ENCODE measurements at places on chromosomes 6 and 20.

GRCh38 chr6:157269261-157269794, 54.0 kb downstream of the TMEM242 start:
- no peak for DNase-seq

- DNase-seq = no peak
These were observed 62.0 kb upstream of the BCLAF1 start for GRCh38 chr6:136351518-136352110.

GRCh38 chr6:73508776-73509175, 12.1 kb downstream of the EEF1A1 start:
- DNase-seq = no peak

DNA sequence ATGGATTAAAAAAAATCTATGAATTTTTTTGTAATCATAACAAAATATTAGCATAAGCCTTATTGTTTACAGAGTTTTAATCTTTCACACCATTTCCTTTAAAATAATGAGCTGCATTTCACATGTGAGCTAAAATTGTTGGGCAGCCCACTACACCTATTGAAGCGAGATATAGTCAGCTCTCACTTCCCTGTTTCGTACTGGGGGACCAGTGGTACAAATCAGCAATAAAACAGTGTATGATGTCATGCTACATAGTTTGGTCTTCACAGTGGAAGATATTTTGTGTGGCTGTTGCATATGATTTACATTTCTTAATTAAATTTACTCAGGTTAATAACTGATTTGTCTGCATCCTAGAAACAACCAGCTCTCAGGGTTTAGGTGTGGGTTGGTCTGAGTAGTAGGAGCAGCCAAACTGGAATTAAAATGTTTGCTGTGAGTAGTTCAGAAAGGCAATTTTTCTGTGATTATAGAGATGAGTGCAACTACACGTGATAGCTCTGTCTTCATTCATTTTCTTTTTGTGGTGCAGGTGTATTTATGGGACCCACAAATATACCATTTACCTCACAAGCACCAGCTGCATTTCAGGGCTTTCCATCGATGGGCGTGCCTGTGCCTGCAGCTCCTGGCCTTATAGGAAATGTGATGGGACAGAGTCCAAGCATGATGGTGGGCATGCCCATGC, 99.3 kb downstream of the B3GAT2 start:
- peak; percentile 26 for DNase-seq

DNA sequence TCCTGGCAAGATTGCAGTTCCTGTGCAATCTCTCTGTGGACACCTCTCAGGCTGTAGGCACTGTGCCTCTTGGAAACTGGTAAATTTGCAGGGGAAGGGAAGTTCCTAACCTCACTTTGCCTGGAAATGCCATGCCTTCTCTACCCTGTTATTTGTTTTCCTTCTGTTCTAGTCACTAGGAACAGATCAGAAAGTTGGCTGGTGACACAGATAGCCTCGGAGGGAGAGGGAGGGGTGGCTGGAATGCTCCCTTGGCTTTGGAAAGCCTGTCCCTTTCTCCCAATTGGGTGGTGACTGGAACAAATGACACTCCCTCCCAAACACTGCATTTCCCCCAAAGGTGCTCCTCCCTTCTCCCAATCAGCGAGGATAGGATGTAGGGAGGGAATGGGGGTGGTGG, 131.5 kb upstream of the F13A1 start:
- no peak for DNase-seq

DNA sequence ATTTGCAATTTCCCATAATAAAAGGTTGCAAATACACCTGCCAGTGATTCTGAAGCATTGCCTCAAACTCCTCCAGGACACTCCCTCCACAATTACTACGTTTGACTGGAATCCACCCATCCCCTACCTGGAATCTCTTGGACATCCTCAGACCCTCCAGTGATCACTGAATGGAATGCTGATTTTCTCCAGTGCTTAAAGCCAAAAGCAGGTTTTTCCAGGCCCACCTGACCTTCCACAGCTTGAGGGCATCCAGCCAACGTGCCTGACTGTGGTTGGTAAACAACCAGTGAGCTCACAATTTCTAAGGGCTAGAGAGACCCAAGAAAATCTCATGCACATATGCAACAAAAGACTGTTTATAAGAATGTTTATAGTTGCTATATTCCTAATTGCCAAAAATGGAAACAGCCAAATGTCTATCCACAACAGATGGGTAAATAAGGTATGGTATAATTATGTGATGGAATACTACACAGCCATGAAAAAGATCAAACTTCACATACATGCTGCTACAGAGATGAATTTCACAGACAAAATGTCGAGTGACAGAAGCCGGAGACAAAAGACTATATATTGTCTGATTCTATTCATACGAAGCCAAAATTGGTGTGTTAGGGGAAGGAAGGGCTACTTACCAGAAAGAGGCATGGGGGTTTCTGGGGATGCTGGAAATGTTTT, 147.1 kb upstream of the RREB1 start:
- no peak for DNase-seq

GRCh38 chr6:37459981-37460800, 27.2 kb downstream of the CMTR1 start:
- DNase-seq = no peak

- no peak for DNase-seq
These were observed 214.4 kb downstream of the ERMARD start for GRCh38 chr6:169965657-169966311.

- DNase-seq = no peak
These were observed at the start of gene GNAS-AS1 for GRCh38 chr20:58850693-58851174. Gene GNAS-AS1 (minus strand): TSS chr20:58850902.

DNA sequence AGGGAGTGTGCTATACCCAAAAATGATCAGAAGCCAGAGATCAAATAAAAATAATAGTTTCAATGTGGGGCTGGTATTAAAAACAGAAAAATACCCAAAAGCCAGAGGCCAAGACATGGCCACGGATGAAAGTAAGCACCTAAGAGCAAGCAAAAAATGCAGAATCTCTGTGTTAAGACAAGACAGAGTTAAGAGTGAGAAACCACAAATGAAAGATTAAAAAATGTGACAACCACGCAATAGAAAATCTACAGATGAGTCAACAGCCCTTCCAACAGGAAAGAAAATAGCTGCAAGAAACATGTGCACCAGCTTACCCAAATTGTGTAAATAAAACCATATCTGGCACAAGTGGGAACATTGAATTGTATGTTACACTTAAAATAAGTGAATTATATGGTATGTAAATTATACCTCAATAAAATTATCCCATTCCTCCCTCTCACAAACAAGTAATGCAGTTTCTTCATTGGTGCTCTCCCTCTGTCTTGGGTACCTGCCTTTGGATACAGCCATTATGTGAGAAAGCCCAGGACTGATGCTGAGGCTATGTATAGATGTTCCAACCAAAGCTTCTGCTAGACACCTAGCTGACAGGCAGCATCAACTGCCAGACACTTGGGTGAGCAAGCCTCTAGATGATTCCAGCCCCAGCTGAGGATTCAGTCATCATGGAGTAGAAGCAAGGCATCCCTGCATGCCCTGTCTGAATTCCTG, 55.3 kb upstream of the UFL1 start:
- no peak for DNase-seq

DNA sequence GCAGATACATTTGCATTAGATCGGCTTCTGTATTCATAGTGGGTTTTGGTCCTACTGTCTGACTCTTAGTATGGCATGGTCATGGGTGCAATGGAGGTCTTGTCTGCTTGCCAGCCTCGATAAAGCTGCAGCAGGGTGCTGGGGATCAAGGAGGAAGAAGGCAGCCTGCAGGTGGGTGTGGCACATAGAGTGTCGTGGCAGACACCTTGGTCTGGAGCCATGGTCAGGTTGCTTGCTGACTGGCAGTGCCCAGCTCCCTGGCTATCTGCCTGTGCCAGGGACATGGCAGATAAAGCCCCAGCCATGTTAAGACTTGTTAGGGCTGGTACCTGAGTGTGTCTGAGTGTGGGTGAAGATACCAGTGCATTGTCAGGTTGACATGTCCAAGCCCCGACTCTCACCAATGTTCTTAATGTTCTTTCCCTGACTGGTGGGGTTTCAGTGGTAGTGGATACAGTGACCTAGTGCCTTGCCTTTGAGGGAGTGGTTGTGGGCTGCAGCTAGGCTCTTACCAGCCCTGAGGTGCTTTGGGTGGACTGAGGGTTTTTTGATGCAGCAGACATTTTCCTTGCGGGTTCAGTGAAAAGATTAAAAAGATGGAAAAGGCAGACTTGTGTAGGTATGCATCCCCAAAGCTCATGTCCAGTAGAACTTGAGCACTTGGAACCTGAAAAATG, 1.8 kb downstream of the FAM83D start:
- DNase-seq = no peak

GRCh38 chr6:12024699-12025434, 12.8 kb downstream of the HIVEP1 start:
- DNase-seq = no peak

- no peak for DNase-seq
These were observed 4.4 kb downstream of the FOXA2 start for GRCh38 chr20:22579711-22580697.

- no peak for DNase-seq
These were observed 1.1 kb upstream of the DACT2 start for GRCh38 chr6:168320634-168321033.

DNA sequence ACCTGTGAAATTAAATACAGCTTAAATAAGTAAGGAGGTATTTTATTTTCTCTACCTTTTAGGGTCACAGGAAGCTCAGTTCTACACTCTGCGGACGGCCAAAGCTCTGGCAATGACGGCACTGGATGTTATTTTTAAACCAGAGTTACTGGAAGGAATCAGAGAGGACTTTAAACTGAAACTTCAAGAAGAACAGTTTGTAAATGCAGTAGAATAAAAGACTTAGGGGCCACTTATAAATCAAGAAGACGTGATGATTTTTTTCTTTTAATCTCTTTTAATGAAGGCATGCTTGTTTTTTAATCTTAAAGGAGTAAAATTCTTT, 16.2 kb downstream of the PM20D2 start:
- DNase-seq = no peak

DNA sequence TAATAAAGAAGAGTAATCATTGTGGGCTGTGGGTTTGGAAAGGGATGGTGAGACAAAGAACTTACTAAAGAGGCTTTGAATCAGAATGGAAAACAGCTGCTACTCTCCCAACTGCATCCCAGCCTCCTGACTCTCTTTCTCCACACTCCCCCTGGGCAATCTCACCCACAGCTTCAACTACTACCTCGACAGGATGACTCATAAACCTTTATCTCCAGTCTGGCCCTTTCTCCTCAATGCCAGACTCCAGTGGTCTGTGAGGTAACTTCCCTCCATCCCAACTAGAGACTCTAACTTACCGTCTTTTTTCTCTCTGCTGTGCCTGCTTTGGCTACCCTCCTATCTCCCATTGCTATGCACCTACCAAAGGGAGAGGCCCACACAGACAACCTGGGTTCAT, 135.3 kb upstream of the RREB1 start:
- DNase-seq = no peak

DNA sequence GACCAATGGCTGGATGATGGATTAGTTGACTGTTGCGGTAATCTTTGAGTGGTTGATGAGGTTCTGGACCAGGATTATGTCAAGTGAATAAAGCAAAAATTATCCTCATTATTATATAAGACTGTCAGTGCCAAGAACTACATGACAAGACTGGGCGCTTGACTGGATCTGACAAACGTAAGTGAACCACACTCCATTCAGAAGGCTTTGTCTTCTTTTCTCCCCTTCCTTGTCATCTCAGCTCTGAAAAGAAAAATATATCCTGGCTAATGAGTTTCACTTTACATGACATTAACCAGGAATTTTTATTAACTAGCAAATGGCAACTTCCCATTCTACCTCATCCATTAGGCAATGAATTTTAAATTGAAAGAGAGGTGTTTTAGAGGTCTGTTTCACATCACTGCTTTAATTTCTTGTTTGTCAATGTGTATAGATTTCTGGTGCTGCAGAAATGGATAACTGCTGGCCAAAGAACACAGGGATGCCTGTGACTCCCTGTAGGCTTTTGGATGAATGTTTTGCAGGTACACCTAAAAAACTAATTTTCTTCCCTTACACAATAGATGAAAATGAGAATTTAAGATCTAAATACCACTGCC, 150.1 kb downstream of the ELOVL4 start:
- DNase-seq = no peak

DNA sequence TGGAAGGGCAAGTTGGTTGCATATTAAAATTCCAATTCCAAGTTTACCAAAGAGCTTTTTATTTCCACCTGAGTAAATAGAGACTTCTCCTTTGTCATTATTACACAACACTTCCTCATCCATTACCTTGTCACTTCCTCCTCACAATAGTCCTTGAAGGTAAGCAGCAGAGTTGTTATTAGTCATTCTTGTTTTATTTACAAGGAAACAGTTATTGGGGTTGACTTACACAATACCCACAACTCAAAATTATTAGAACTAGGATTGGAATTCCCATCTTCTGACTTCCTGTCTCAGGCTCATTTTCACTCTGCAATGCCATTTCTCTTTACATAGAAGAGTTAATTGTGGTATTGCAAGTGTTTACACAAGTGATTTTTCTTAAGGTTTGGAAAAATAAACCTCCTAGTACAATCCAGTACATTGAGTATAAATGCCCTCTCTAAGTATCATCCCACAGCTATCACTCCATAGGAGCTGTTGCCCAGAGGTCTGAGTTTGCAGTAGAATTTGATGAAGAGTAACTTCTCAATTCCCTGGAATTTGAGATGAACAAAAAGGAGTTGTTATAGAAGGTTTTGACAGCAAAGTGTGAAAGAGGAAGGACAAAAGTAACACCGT, 28.9 kb upstream of the MTRF1L start:
- DNase-seq = no peak

DNA sequence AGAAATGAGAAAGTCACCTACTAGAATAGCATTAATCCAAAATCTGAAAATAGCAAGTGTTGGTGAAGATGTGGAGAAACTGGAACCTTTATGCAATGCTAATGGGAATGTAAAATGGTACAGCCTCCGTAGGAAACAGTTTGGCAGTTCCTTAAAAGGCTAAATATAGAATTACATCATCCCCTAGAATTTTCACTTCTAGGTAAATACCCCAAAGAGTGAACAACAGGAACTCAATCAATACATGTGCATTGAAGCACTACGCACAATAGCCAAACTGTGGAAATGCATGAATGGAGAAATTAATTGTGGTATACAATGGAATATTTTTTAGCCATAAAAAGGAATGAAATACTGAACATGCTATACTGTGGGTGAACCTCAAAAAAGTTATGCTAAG, 982.0 kb upstream of the FLRT3 start:
- DNase-seq = no peak

GRCh38 chr6:33189625-33190448, 2.4 kb downstream of the COL11A2 start:
- DNase-seq = no peak

GRCh38 chr6:8030920-8031319, 33.3 kb downstream of the BLOC1S5 start:
- no peak for DNase-seq

- DNase-seq = no peak
These were observed 64.3 kb downstream of the FNDC1 start for GRCh38 chr6:159233365-159234101.

DNA sequence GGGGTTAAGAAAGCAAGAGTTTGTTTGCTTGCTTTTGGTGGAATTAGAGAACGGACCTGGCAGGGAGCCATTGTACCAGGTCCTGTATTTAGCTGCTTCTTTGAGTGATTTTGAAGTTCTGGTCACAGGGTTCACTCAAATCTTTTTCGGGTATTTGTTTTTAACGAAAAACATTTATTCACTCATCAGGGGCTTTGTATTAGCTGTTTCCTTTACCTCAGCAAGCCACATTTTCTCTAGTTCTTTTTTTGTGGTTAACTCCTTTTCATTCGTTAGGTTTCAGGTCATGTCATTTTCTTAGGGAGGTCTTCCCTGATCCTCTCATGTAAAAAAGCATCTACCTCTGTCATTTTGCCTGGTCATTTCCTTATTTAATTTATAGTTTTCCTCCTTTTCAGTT, 1502.2 kb downstream of the GRIK2 start:
- no peak for DNase-seq

Data from NCI-H1436 (cell line).